ENCODE measurements at places on chromosomes 4 and X.

DNA sequence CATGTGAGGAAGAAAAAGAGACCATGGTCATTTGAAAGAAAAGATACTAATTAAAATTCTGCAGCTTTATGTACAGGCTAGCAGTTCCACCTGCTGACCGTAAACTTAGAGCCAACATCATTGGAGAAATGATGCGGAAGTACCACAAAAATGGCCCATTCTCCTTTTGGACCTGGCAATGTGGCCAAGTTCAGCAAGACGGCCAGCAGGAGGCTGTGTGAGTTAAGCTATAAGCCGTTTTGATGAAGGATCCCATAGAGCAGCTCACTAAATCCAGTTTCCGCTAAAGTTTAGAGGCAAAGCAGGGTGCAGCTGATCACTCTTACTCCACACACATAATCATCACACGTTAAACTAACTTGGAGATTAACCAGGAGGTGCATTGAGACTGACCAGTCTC is 133.8 kb downstream of the LDB2 start:
- peak; percentile 66 for DNase-seq

- no peak for DNase-seq
Measured at GRCh38 chr4:7894677-7895181, 44.9 kb downstream of the AFAP1 start.

DNA sequence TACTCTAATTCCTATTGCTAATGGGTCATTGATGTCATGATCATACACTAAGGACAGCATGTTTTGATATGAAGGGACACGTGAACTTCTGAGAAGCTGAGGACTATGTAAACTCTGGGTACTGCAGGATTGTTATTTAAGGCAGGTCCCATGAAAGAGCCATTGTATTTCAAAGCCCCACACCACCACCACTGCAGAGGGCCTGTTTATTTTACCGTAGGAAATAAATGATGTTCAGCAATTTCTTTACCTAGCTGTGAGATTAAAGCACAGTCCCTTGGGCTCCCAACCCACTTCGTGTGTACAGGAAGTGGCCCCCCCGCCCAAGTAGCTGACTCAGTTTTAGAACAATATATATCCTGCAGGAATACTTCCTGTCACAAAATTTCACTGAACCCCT is 89.8 kb upstream of the ACSL4 start:
- DNase-seq = no peak

DNA sequence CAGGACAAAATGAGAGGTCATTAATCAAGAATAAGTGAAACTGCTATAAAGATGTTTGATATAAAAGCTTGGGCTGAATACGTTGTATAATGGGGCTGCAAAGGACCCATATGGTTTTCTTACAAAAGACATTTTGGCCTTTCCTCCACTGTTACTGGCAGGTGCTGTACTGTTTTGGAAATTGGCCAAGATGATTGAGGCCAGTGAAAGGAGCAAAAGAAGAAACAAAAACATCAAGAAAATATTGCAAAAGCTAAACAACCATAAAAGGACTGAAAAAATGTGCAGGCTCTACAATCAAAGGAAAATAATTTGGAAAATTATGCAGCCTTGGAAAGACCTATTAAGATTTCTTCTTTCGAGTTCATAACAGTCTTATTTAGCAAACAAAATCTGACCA is 222.2 kb upstream of the PPP1R2C start:
- peak; percentile 4 for DNase-seq

DNA sequence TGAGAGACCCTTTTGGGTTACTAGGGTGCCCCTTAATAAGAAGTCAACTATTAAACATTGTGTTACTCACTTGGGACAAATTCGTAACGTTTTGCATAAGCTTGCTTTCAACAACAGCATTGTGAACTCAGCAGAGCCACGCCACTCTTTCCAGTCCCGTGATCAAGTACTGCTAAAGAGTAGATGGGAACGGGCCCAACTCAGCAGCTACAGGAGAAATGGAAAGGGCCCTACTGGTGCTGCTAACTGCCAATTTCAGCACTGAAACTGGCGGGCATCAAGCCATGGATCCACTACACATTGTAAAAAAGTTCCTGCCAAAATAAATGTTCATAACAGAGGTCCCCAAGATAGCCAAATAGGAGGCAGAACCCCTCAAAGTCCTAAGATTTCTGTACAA is 19.0 kb upstream of the DHX15 start:
- DNase-seq = no peak
